NCI-H1417 (cell line): ENCODE measurements at places on chromosomes 12 and 14.

DNA sequence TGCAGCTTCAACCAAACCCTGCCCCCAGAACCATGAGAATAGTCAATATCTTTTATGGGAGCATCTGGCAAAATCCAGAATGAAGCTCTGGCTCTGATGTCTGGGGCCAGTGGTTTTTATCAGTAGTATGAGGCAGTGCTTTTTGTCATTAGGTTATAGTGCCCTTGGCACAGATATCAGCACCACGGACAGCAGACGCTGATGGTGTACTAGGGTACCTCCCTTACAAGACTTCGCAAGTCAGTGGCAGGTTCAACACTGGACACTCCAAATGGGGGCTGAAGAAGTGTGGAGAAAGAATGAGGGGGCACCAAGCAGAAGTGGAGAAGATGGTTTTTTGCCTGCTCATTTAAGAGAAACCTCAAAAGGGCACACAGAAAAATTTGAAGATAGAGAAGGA lies 68.2 kb upstream of the E2F7 start:
- DNase-seq = no peak

- no peak for DNase-seq
These were observed 241.3 kb upstream of the DAAM1 start for GRCh38 chr14:58947156-58947555.

- DNase-seq = no peak
These were observed 44.8 kb downstream of the EP400 start for GRCh38 chr12:131994589-131994988.

DNA sequence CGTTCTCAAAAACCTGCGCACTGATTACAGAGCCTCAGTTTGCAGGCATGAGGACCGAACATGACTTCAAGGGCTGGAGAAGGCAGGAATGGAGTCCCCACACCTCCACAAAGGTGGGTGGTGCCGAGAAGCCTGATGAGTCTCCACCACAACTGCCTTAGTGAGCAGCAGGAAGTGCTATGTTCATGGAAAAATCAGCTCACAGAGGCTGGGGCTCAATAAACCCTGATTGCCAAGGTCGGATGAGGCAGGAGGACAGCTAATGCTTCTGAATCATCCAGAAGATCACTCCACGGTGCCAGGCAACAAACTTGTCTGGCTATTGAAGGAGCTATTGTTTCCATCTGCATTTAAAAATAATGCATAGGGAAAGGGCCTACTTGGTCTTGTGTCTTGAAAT lies 31.1 kb downstream of the APPL2 start:
- DNase-seq = no peak

GRCh38 chr12:126998747-126999285 lies 1268.2 kb upstream of the TMEM132C start:
- DNase-seq = no peak

- no peak for DNase-seq
These were observed 56.3 kb downstream of the SLC4A8 start for GRCh38 chr12:51480978-51481377.
